Activated CD4-positive, alpha-beta T cell treated with anti-CD3 and anti-CD28 coated beads for 36 hours (primary cell): ENCODE measurements at places on chromosomes 2 and 18. TPM values are rescaled to one million over a fixed set of nuclear protein-coding genes. Genes with fewer than 3 reads are reported as not detected.
A peak's percentile ranks its signal among the peaks of the same experiment; 100 is the strongest.

C1QL2 gene
- total RNA-seq: not detected

CCDC121 gene
- total RNA-seq: 0.44 TPM

CRACDL gene
- 0.59 TPM for total RNA-seq

GRCh38 chr18:3449512-3450011 is 410 bp upstream of the TGIF1 start:
- DNase-seq: peak; percentile 85

DNA sequence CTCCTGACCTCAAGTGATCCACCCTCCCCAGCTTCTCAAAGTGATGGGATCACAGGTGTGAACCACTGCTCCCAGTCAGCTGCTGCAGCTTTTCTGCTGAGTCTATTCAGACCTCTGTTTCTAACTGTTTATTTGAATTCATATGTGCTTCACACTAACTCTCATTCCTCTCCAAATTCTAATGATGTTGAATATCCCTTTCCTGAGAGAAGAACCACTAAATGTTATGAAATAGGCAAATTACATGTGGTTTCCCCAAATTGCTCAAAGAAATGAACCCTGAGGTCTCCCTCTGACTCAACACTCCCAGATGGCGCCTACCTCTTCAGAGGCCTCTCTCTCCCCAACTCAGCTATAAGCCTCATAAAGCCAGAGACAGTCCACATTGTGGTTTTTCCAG is 98.6 kb downstream of the IRS1 start:
- DNase-seq: peak; percentile 20

GRCh38 chr2:33681364-33681757 is 82.3 kb upstream of the FAM98A start:
- DNase-seq: no peak

- DNase-seq: no peak
Observed at GRCh38 chr2:191710411-191710900, 32.5 kb downstream of the NABP1 start.

GRCh38 chr2:168448980-168449379 is 7.1 kb upstream of the CERS6 start:
- no peak for DNase-seq

GRCh38 chr2:141968433-141968832 is 162.4 kb downstream of the LRP1B start:
- no peak for DNase-seq

- no peak for DNase-seq
Observed at GRCh38 chr2:227592694-227593387, 5.9 kb upstream of the SCYGR2 start.

DNA sequence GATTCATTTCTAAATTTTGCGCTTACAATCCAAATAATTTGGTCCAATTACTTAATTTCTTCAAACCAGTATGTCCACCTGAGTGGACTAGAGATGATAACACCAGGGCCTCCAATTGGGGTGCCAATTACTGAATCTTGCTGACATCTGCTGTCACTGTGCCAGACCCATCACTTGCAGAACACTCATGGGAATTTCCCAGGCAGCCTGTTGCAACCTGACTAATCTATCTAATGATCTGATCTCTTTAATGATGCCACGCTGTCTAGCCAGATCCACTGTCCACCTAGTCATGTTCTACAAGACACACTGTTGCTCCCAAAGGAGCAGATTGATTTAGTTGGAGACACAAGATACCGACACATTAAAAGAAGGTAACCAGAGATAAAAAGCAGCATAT is 11.8 kb upstream of the LRP1B start:
- no peak for DNase-seq

DNA sequence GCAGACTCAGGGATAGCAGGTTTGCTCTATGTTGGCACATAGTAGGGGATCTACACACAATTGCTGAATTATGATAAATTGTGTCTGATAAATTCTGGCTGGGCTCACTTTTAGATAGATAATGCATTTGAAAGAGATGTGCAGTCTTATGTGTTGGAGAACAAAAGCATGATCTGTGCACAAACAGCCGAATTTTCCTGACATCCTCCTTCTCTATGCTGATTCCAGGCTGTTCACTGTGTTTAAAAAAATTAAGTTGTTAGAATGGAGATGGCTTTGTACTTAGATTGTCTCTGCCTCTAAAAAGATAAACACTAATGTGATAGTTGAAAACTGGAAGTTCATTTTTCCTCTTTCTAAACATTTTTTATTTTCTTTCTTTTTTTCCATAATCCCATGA is 2.1 kb downstream of the CERS6 start:
- no peak for DNase-seq
